ENCODE measurements at places on chromosomes 11 and 22. TPM values are rescaled to one million over a fixed set of nuclear protein-coding genes. Genes with fewer than 3 reads are reported as not detected.

The KDELR3 gene
- total RNA-seq = not detected

The LARGE1 gene
- 0.14 TPM for total RNA-seq

The OR2AT4 gene
- not detected for total RNA-seq

The C22orf15 gene
- 0.49 TPM for total RNA-seq

The TCN2 gene
- total RNA-seq = 0.52 TPM

The MUC5AC gene
- not detected for total RNA-seq

The FUT4 gene
- total RNA-seq = 5.1 TPM

The KCNK4 gene
- total RNA-seq = not detected

The MS4A3 gene
- total RNA-seq = not detected

The SMIM35 gene
- total RNA-seq = 0.06 TPM

The MYEOV gene
- total RNA-seq = not detected

The TMPRSS13 gene
- 1.4 TPM for total RNA-seq

The ACCSL gene
- not detected for total RNA-seq

The OR52E8 gene
- not detected for total RNA-seq

The PAMR1 gene
- total RNA-seq = not detected

The OR4A16 gene
- not detected for total RNA-seq

The BDNF gene
- total RNA-seq = not detected

The TRIM49D1 gene
- not detected for total RNA-seq

The TSPAN32 gene
- 81.8 TPM for total RNA-seq

The INSC gene
- not detected for total RNA-seq

The ESAM gene
- total RNA-seq = 0.64 TPM

The BATF2 gene
- total RNA-seq = not detected

The TRIM21 gene
- total RNA-seq = 23.7 TPM

The PRRG4 gene
- total RNA-seq = not detected

The AGBL2 gene
- total RNA-seq = 3.6 TPM

The SLC17A6 gene
- total RNA-seq = not detected

The POU2AF2 gene
- total RNA-seq = not detected

The STT3A gene
- total RNA-seq = 38.6 TPM

The SCGB1A1 gene
- total RNA-seq = not detected

The ZFTA gene
- 1.0 TPM for total RNA-seq

The SPI1 gene
- 5.9 TPM for total RNA-seq

The GVQW3 gene
- 1.8 TPM for total RNA-seq

The CRYBB1 gene
- not detected for total RNA-seq

The TMEM86A gene
- total RNA-seq = 8.0 TPM

The GAB4 gene
- not detected for total RNA-seq

The MRGPRX3 gene
- total RNA-seq = not detected

The OR5B21 gene
- total RNA-seq = not detected

The PGA5 gene
- total RNA-seq = not detected

The MIOX gene
- total RNA-seq = not detected

The MOGAT2 gene
- not detected for total RNA-seq

The SPTBN2 gene
- total RNA-seq = not detected

The STX3 gene
- total RNA-seq = 6.4 TPM

The ABTB2 gene
- total RNA-seq = 1.0 TPM

The PLEKHA7 gene
- 4.8 TPM for total RNA-seq

The AIFM3 gene
- total RNA-seq = 0.41 TPM

The TUBA8 gene
- 1.1 TPM for total RNA-seq

The OR5P2 gene
- not detected for total RNA-seq

The OSBP2 gene
- 1.6 TPM for total RNA-seq

The SCN4B gene
- total RNA-seq = not detected

The TBX1 gene
- not detected for total RNA-seq

The MS4A4A gene
- not detected for total RNA-seq

The CYTH4 gene
- 134 TPM for total RNA-seq

The GAL3ST1 gene
- total RNA-seq = not detected

The TMEM25 gene
- total RNA-seq = 18.5 TPM

Data from CD4-positive, alpha-beta T cell (primary cell).